Skin of body (tissue), 3 donors: ENCODE measurements at places on chromosomes 13 and 19. TPM values are rescaled to one million over a fixed set of nuclear protein-coding genes. Genes with fewer than 3 reads are reported as not detected.

DNA sequence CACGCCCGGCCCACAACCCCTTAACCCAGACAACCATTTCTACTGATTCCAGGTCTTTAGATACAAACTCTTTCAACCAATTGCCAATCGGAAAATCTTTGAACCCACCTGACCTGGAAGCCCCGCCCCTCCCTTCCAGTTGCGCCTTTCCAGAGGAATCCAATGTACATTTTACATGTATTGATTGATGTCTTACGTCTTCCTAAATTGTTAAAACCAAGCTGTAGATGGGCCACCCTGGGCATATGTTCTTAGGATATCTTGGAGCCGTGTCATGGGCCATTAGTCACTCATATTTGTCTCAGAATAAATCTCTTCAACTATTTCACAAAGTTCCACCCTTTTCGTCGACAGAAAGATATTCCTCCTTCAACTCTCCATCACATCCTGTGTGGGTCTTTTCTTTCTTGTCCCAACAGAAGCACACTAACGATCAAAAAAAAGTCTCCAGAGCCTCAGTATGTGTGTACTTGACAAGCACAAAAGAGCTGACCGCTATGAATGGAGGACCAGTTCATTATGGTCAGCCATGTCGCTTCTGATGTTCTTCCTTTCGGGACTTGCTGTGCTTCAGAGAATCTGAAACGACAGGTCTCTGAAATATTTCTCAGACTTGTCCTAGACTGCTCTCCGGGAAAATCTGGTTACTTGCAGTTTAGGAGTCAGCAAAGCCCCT, 601 bp upstream of the ZNF749 start:
- DNase-seq = peak; percentile 58

DNA sequence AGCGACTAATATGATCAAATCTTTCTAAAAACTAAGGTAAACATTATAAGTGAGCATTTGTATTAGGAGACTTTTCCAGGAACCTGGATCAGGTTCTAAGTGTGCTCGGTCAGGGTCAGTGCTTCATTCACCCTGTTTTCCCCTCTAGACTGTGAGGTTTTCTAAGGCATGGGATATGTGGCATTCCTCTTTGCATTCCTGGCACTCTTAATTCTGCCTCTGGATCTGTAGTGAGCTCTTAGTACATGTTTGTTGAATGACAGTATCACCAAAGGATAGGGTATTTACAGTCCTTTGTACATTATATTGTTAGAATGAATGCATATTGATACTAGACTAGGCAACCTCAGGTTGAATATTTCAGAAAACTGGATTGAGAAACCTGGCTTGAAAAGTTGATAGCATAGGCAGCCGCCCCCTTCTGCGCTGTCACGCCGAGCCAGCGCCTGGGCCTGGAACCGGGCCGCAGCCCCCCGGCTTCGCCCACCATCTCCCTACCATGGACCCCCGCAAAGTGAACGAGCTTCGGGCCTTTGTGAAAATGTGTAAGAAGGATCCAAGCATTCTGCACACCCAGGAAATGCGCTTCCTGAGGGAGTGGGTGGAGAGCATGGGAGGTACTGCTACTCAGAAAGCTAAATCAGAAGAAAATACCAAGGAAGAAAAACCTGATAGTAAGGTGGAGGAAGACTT, 156.5 kb downstream of the KCNRG start:
- no peak for DNase-seq

- no peak for DNase-seq
Observed at GRCh38 chr13:44135566-44135965, 238.1 kb upstream of the SERP2 start.

DNA sequence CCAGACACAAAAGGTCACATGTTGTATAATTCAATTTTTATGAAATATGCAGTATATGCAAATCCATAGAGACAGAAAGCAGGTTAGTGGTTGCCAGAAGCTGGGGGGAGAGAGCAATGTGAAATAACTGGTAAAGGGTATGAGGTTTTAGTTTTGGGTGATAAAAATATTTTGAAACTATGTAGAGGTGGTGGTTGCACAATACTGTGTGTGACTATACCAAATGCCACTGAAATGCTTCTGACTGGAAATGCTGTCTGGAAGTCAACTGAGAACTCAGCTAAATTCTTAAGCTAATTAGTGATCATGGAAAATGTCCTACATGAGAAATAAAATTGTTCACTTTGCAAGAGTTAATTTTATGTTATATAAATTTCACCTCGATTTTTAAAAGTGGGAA, 65.3 kb upstream of the RXFP2 start:
- no peak for DNase-seq

The UBE2L5 gene
- 0.99 TPM for total RNA-seq

The ITGBL1 gene
- total RNA-seq = 5.0 TPM
